Activated CD8-positive, alpha-beta memory T cell treated with anti-CD3 and anti-CD28 coated beads for 4 hours (primary cell): ENCODE measurements at places on chromosomes 12 and 14.

DNA sequence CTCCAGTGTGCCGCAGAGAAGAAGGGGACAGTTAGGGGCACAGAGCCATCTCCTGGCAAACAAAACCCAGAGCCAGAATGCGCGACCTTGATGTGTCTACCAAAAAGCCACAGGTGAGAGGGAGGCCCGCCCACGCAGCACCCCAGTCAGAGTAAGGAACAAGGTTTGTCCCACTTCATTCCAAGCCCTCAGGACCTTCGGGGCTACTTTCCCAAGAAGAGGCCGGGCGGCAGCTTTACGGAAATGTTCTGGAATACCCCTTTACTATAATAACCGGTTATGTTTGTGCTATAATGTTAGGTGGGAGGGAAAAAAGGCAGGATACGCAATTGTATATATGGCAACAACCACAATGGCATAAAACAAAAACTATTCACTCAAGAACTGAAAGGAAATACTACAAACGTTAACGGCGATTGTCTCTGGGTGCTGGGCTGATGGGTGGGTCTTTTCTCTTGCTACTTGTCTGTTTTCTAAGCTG lies 12.3 kb downstream of the CCDC88C start:
- peak; percentile 47 for DNase-seq

DNA sequence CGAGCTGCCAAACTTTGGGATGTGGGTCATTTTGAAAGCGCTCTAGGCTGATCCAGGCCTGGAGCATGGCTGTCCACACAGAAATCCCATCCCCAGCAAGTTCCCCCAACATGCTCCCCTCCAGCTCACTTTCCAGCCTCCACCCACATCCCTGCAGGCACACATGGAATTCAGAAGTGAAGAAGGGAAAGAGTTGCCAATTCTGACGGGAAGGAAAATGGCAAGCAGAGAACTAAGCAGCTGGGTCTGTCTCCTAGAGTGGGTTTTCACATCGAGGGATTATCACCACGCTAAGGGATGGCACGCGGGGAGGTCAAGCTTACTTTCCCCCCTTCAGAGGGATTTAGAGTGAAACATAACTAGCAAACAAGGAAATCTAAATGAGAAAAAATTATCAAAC lies 142.3 kb downstream of the RIMBP2 start:
- no peak for DNase-seq

DNA sequence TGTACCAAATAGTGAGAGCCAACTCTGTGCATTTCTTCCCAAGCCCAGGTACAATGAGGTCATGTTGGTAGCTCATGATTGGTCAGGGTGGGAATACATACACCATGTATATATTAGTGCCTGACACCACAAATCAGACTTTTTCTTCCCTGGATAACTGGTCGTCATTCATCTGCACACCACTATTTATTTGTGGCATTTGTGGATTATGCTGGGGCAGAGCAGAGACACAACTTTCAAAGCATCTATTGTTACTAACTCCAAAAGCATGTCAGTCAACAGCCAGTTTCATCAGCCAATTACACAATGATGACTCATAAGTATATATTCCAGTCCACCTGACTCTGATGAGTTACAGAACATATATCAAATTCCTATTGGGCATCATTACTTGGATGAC lies 181.7 kb downstream of the ADAMTS20 start:
- no peak for DNase-seq

DNA sequence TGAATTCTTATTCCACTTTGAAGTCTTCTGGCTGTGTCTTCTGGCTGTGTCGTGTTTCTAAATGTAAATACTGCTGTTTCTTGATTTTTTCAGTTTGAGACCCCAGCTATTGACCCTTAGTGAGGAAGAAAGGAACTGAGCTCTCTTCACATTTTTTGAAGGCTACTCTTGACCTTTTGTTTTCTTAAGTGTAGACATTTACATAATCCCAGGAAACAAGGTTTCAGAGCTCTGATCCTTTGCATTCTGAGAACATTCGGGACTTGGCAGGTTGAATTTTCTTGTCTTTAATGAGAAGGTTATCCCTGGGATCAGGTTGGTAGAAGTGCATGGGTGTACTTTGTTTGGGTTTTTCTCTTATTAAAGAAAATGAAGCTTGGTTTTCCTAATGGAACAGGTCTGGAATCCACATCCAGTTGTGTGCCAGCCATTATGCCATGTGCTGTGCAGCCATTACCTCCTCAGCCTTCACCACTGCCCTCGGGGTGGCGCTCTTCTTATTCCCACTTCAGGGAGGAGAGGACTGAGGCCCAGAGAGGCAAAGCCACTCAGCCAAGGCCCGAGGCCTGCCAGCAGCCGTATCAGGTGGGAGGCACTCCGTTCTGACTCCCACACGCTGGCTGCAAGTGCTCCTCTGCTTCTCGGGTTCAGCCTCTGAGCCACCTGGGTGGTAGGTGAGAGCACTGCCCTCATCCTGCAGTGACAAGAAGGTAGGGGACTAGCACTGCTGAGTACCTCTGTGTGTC lies 120.9 kb downstream of the BEGAIN start:
- DNase-seq = no peak

DNA sequence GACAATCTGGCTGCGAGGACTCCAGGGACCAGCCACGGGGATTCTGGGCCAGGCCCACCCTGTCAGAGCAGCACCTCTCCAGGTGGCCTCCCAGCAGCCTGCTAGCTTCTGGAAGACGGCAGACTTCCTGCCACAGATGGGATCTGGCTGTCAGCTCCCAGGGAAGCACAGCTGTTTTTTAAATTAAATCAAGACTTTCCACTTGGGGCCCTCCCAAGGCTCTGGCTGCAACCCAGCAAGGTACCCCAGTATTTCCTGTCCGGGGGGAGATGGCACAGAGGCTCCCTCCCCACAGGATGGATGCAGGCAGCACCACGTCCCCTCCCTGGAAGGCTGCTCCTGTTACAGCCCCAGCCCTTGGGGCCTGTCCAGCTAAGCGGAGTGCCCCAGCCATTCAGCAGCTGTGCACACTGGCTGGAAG lies 56.9 kb downstream of the ACTN1 start:
- no peak for DNase-seq

GRCh38 chr12:54196396-54196795 lies 7.6 kb upstream of the SMUG1 start:
- DNase-seq = no peak

DNA sequence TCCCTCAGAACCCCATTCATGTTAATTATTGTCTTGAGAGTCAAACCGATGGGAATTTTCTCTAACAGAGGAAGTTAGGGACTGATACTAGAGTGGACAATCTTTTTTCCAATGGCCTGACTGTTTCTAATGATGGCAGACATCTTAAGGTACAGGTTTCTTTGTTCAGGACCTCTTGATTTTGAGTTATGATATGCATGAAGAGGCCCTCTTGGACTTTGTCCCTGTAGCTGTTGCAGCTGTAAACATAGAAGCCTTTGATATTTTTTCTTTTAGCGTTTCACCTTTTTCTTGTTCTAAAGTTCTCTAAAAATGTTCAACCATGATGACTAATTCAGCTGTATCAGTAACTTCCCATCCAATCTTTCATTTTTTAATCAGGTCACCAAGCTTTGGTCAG lies 53.0 kb downstream of the LGR5 start:
- no peak for DNase-seq

- no peak for DNase-seq
These were observed 15.3 kb downstream of the MSRB3 start for GRCh38 chr12:65293735-65294134.

GRCh38 chr12:2264651-2265232 lies 212.0 kb downstream of the CACNA1C start:
- no peak for DNase-seq

GRCh38 chr12:51891843-51892242 lies 3.9 kb downstream of the ANKRD33 start:
- no peak for DNase-seq

DNA sequence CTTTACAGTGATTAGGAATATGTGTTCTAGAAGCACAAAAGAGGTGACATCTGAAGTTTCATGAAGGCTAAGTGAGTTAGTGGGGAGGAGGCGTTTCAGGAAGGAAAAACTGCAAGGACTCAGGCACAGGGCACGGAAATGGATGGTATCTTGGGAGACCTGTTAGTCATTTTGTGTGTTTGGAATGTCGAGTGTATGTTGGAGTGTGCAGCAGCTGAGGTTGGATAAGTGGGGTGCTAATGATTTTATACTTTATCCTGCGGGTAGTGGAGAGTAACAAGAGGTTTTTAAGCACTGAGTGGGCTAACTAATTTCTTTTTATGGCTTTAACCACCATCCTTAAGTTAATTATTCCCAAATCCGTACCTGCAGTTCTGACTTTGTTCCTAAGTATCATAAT lies 571.5 kb upstream of the FBXO33 start:
- DNase-seq = no peak

- DNase-seq = no peak
These were observed 52.8 kb upstream of the SLC2A13 start for GRCh38 chr12:40158592-40159111.

DNA sequence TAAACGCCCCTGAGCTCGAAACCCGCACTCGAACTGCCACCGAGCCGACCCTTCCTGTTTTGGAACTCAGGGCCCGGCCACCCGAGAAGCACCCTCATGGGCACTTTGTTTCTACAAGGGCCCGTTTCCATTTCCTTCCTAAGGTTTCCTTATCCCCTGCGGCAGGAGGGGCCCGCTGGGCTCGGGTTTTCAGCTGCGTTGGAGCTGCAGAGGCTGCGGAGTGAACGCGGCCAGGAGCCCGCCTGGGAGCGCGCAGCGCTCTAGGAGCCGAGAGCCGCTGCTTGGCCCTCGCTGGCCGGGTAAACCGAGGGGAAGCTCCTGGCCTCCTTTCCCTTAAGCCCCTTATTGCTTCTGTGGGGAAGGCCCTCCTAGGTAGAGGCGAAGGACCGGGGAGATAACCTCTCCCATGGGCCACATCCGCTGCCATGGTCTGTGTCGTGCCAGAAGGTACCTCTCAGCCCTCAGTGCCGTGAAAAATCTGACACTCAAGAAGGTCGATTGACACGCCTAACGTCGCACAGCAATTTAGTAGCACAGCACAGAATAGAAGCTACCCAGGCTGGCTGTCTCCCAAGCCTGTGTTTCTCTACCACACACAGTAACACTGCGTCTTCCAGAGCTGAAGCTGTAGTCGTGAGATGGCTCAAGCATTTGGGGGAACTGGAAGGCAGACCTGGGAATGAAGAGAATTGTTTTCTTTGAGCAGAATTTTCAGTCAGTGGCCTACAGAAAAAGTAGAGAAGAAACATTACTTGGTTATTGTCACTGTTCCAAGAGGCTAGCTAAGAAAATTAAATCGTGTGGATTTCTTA lies 12.9 kb upstream of the CALM1 start:
- DNase-seq = no peak

DNA sequence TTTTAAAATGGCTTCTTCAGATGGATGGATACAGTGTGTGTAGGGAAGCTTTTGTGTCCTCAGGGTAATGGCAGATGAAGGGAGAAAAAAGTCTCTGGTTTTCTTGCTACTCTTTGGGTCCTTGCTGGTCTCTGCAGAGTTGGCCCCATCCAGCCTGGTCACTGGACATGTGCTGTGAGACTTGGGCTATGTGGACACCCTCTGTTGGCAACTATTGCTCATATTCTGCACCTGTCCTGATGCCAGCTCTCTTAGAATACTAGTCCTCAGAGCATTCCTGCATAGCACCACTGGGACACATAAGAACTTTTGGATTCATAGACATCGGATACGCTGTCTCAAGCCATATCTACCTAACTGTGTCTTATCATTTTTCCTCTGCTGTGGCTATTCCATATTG lies 20.0 kb downstream of the NAV3 start:
- no peak for DNase-seq
